IMR-90 (cell line): ENCODE measurements at places on chromosomes 3 and 15. TPM values are rescaled to one million over a fixed set of nuclear protein-coding genes. Genes with fewer than 3 reads are reported as not detected.

Gene GOLGA8T
- not detected in 2 replicates for polyA plus RNA-seq

Gene CELSR3
- polyA plus RNA-seq = 0.59 and 0.63 TPM in 2 replicates

Gene SCAANT1
- not detected in 2 replicates for polyA plus RNA-seq

Gene C3orf20
- polyA plus RNA-seq = not detected in 2 replicates

Gene ZNF662
- polyA plus RNA-seq = 0.29 and 0.30 TPM in 2 replicates

Gene TERC
- not detected in 2 replicates for polyA plus RNA-seq
